Fibroblast of skin of right biceps (primary cell): ENCODE measurements at places on chromosomes 1 and 21.

DNA sequence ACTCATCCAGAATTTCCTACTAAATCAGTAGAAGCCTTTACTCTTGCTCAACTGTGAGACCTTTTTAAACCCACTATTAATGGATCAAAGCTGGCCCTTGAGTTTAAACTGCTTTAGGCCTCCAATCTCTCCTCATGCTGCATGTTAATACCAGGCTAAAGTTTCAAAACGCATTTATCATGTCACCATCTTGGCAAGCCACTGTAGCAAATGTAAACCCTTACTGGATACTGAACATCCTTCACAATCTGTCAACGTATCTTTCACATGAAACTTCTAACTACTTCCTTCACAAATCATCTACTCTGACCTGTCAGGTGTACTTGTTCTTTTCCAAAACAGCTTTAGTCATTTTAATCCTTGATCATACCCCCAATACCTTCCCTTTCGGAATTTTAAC lies 3.0 kb downstream of the PAXBP1 start:
- DNase-seq: no peak

DNA sequence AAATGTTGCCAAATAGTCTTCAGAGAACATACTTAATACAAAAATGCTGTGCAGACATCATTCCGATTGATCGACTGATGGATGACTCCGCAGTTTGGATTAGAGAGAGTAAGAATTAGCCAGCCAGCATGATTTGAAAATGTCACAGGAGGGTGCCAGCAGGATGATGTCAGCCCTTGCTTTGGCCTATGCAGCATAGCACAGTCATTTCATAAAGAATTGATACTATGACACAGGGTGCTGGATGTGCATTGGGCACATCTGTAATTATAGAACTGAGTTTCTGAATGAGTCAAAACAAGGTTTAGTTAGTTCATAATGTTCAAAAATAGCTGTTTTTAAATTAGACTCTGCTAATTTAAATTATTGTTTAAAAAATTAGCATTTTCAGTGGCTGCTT lies 21.6 kb upstream of the TRAF5 start:
- DNase-seq: peak; percentile 48

- no peak for DNase-seq
Observed at GRCh38 chr1:220889333-220889732, 10.1 kb downstream of the HLX start.

- DNase-seq: no peak
Observed at GRCh38 chr1:113904293-113904673, 316 bp downstream of the AP4B1 start.

- no peak for DNase-seq
Observed at GRCh38 chr1:20478057-20478635, 7.9 kb downstream of the CAMK2N1 start.

DNA sequence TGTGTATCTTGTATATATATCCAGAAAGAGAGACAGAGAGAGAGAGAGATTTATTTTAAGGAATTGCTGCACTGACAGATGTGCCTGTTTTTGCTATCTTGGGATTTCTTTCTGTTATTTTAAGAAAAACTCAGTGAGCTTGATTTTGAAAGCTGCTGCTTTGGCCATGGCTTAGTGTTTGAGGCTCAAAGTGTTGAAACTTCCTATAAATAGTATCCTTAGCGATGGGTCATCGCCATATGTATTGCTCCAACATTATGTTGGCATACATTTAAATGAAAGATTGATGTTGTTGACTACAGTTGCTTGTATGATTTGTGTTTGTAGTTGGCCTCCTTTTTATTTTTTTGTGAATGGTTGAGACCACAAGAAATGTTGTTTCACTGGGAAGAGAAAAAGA lies 29.0 kb upstream of the NTPCR start:
- peak; percentile 24 for DNase-seq

- peak; percentile 33 for DNase-seq
Observed at GRCh38 chr1:107668762-107669161, 296.2 kb downstream of the VAV3 start.

- peak; percentile 56 for DNase-seq
Observed at GRCh38 chr1:16367968-16368890, 1.2 kb downstream of the SZRD1 start.

GRCh38 chr21:46055863-46056281 lies 42.0 kb upstream of the COL6A2 start:
- DNase-seq: no peak

GRCh38 chr1:154265586-154265985 lies 6.8 kb upstream of the HAX1 start:
- no peak for DNase-seq

DNA sequence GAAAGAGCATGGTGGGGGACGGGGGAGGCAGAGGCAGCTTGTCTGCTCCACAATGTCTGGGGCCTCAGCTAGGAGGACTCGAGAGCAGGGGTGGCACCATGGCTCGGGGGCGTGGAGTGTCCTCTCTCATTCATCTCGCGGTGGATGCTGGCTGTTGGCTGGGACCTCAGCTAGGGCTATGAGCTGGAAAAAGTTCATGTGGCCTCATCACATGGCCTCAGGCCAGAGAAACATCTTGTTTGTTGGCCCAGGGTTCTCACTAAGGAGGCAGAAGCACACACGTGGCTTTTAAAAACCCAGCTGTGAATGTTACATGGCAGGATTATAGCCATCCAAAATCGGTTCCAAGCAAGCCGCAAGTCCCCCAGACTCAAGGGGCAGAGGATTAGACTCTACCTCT lies 6.2 kb upstream of the CENPS start:
- peak; percentile 19 for DNase-seq

- DNase-seq: no peak
Observed at GRCh38 chr1:56200442-56200841, 378.9 kb downstream of the PLPP3 start.

- DNase-seq: no peak
Observed at GRCh38 chr1:198399452-198399851, 141.0 kb downstream of the ATP6V1G3 start.

DNA sequence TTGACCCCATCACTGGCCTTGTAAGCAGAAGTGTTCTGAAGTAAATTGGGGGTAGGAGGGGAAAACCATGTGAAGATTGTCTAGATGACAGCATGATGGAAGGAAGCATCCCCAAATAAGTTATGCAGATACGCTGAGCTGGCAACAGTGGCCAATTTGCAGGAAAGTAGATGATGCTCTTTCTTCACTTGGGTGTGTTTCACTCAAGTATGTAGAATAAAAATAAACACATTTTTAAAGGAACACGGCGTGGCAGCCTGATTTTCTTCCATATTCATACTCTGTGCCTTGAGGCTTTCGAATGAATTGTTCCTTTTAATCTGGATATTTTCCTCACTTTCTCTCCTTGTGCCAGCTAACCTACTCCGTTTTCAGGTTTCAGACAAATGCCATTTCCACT lies 295.5 kb upstream of the DPYD start:
- DNase-seq: peak; percentile 22

DNA sequence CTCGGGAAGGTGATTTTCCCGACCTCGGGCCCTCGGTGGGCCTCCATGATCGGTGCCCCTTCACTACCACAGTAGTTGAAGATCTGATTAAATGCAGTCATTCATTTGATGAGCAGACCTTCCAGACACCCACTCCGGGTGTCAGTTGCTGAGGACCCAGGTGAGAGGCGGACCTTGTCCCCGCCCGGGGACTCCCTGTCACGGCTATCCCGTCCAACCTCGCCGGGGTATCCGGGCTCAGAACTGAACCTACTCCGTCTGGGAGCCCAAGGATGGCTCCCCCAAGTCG lies 22.6 kb downstream of the RNU1-3 start:
- DNase-seq: no peak

GRCh38 chr1:30713311-30713710 lies 10.1 kb downstream of the MATN1 start:
- peak; percentile 24 for DNase-seq

DNA sequence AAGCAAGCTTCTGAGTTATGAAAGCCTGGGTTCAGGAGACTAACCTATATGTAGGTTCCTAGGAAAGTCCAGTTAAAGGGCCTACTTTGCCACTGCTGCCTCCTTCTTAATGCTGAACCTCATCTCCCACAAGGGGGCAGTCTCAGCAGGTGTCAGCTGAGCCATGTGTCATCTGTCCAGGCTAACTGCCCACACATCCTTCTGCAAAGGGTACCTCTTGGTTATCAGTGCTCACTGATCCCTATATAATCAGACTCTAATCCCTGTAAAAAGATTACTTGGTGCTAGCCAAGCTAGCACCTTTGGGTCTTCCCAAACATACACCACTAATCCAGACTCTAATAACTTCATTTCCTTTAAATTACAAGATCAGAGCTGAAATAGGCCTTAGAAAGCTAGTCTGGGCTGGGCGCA lies 9.0 kb downstream of the PRDX1 start:
- DNase-seq: peak; percentile 51

GRCh38 chr1:169325117-169325516 lies 42.5 kb downstream of the NME7 start:
- DNase-seq: no peak

GRCh38 chr1:228824366-228824765 lies 89.1 kb downstream of the RHOU start:
- no peak for DNase-seq

- DNase-seq: no peak
Observed at GRCh38 chr1:26945728-26946127, 14.5 kb downstream of the KDF1 start.

DNA sequence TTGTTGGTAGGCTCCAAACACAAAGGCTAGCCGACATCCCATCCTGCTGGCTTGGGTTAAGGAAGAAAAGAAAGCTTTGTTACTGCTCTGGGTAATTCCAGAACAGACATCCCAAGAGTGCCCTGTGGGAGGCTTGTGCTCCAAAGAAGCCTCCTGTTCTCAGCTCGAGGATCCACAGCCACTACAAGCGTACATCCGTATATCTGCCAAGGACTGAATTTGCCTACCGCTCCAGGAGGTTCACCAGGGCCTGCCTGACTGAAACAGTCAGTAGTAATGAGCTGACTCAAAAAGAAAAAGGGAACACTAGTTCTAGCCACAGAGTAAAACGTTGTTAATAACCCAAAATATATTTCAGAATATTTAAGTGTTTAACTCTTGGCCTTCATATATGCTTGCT lies 24.8 kb upstream of the MUTYH start:
- DNase-seq: no peak

- DNase-seq: no peak
Observed at GRCh38 chr1:21668232-21668950, 766 bp downstream of the RAP1GAP start.

DNA sequence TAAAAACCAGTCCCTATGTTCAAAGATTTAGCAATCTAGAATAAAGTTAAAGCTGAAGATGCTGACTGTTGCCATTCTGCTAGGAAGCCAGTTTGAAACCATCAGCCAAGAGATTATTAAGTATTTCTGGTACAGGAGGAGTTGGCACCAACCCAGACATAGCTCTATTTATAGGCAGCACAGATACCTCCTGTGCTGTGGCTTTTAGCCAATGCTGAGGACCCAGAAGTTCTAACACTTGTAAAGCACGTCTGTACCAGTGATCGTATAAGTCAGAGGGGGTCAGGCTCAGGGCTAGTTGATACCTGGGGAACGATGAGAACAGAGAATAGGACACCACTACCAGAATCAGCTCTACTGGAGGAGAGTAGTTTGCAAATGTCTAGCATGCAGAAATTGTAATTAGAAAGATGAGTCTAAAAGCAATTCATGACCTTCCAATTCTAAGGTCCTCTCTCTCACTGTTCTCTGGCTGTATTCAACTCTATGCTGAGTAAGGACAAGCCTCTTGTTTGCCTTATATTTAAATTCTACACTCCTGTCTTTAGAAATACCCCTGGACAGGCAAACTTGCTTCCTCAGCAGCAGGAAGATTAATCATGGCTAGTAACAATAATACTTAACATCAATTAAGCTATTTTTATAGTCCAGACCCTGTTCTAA lies 96.8 kb upstream of the PALMD start:
- DNase-seq: peak; percentile 72

DNA sequence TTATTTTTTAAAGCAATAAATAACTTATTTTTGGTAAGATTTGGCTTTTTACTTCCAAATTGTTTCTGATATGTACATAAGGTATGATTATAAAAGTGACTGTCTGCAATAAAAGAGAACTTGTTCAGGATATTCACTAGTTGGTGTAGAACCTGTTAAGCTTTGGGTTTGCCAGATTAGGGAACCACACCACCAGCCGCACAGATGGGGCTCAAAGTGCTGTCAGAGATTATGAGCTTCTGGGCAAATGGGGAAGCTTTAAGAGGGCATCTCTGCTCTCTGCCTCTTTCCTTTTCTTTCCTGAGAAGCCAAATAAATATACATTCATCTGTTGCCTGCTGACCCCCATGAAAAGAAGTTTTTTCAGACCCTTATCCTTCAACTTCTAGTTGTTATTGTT lies 25.4 kb downstream of the IVNS1ABP start:
- DNase-seq: no peak

DNA sequence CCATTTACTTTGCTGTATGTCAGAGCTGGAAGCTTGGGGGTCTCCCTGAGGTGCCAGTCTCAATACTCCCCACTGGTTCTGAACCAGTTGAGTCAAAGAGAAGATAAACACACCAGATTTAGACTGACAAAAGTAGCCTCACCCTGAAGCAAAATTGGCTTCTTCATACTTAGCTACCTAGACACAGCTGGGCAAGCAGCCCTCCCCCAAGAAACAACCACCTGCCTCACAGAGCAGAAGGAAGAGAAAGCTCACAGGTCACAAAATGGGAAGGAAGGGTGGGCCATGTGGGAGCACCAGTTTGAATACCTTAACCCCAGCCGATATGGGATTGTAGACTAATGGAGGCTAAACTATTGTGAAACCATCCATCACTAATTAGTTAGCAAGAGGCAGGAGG lies 24.6 kb upstream of the MYSM1 start:
- no peak for DNase-seq

DNA sequence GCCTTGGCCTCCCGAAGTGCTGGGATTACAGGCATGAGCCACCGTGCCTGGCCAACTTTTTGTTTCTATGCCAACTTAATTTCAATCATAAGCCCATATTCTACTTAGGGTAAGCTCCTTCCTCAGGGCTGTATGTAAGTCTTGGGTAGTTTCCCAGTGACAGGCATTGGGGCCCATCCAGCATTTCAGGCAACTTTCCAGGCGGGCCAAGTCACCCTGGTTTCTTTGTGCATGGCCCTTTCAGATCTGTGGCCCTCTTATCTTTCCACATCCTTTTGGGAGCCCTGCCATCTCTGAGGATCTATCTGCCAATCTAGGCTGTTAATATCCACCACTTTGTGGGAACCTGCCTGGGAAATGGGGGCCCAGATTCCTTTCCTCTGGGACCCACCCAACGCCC lies 58.7 kb downstream of the TNN start:
- DNase-seq: no peak

DNA sequence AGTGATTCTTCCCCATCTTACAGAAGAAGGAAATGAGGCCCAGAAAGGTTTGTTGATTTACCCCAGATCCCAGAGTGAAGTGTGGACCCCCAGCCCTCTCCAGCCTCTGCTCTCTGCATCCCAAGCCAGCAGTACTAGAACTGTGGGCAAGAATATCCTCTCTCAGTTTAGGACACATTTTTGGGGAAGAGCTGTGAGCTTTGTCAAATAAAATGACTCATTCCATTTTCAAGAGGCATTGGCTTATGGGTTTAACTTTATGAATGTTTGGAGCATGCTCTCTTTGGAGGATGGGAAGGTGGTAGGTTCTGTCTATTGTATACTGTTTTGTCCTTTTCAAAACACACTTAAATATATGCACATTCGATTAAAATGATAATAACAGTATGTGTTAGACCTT lies 70.6 kb upstream of the CNTN2 start:
- DNase-seq: peak; percentile 22

- peak; percentile 27 for DNase-seq
Observed at GRCh38 chr1:156359973-156360372, 9.0 kb upstream of the RHBG start.

GRCh38 chr1:7941437-7941793 lies 776 bp upstream of the TNFRSF9 start:
- peak; percentile 30 for DNase-seq

- DNase-seq: no peak
Observed at GRCh38 chr1:2091611-2092604, 41.7 kb downstream of the PRKCZ start.
